ENCODE measurements at places on chromosomes 3 and 15. TPM values are rescaled to one million over a fixed set of nuclear protein-coding genes. Genes with fewer than 3 reads are reported as not detected.
A peak's percentile ranks its signal among the peaks of the same experiment; 100 is the strongest.

DNA sequence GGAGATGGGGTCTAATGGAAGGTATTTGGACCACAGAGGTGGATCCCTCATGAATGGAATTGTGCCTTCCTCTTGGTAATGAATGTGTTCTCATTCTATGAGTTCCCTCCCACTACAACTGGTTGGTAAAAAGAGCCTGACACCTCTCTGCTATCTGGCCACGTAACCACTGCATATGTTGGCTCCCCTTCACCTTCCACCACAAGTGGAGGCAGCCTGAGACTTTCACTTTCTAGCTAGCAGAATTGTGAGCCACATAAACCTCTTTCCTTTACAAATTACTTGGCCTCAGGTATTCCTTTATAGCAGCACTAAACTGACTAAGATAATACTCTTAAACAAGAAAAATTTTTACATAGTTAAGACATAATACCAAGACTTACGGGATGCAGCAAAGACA, 155.3 kb downstream of the NR1I2 start:
- H3K36me3 ChIP-seq = no peaks in the 10 kb centered on the region
- H3K4me3 ChIP-seq = no peak overlapping the region
- DNase-seq = no peak
- no peaks in the 10 kb centered on the region for H3K27me3 ChIP-seq
- H3K27ac ChIP-seq = no peak overlapping the region
- no peaks in the 10 kb centered on the region for H3K4me1 ChIP-seq

BCL2A1 gene
- 0.39 TPM for total RNA-seq

DNA sequence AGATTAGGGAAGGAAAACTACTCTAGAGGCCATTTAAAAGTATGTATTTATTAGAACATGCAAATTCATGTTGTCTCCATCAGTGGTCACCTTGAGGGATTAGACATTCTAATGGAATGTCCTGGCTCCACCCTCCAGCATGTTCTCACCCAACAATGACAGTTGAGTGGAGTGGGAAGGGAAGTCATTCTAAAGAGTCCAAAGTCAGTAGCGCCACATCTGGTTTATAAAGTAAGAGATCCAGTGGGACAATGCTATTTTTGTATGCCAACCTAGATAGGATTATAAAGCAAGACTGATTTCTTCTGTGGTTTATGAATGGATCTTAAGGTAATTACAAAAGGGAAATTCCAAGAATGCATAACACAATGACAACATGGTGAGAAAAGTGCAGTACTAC, 33.3 kb downstream of the SLC24A1 start:
- no peaks in the 10 kb centered on the region for H3K27me3 ChIP-seq
- no peak overlapping the region for H3K27ac ChIP-seq
- peaks cover 12% of the 10 kb centered on the region for H3K36me3 ChIP-seq
- no peaks in the 10 kb centered on the region for H3K4me1 ChIP-seq
- no peak overlapping the region for H3K4me3 ChIP-seq

SLC22A14 gene
- total RNA-seq = 0.28 TPM

DNA sequence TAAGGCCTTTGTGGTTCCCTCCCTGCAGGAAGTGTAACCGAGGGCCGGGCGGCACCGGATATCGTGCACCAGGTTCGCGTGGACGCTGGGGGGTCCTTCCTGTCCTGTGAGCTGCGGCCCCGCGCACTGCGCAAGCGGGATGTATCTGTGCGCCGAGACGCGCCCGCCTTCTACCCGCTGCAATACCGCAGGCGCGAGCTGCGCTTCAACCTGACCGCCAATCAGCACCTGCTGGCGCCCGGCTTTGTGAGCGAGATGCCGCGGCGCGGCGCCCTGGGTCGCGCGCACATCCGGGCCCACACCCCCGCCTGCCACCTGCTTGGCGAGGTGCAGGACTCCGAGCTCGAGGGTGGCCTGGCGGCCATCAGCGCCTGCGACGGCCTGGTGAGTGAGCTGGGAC, 35.9 kb downstream of the SAXO2 start:
- peaks cover 12% of the 10 kb centered on the region for H3K4me1 ChIP-seq
- peak; percentile 21 for DNase-seq
- H3K36me3 ChIP-seq = peaks cover 5% of the 10 kb centered on the region
- H3K27me3 ChIP-seq = peaks cover 4% of the 10 kb centered on the region
- no peak overlapping the region for H3K27ac ChIP-seq

C3orf20 gene
- total RNA-seq = 0.06 TPM

HPS3 gene
- 22.9 TPM for total RNA-seq

Data from spinal cord (tissue), 10 donors.